ENCODE measurements at places on chromosomes 4 and X.
A peak's percentile ranks its signal among the peaks of the same experiment; 100 is the strongest.

GRCh38 chrX:141375011-141375760 lies 132.9 kb upstream of the SPANXC start:
- DNase-seq, result no peak

GRCh38 chr4:149076401-149076800 lies 634.2 kb upstream of the NR3C2 start:
- no peak for DNase-seq

DNA sequence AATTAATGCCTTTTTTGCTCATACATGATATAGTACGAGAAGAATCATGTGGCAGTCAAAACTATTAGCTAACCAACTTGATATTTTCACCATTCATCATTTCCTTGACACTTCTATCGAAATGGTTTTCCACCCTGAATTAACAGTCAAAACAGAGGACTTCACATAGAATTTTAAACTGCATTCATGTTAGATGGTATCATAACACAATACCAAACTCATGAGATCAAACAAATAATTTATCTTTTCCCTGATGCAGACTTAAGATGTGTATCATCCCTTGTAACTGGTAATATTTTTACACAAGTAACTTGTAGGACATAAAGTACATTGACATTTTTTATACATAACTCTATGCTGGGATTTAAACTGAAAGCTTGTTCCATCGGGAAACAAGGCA lies 18.2 kb upstream of the ANTXR2 start:
- no peak for DNase-seq

DNA sequence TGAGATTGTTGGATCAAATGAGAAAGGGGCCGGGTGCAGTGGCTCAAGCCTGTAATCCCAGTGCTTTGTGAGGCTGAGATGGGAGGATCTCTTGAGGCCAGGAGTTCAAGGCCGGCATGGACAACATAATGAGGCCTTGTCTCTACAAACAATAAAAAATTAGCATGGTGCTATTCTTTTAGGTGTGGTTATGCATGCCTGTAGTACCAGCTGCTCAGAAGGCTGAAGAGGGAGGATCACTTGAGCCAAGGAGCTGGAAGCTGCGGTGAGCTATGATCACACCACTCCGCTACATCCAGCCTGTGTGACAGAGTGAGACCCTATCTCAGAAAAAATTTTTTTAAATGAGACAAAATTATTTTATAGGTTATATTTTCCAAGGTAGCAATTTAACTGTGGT lies 49.7 kb upstream of the TMEM150C start:
- DNase-seq, result no peak

DNA sequence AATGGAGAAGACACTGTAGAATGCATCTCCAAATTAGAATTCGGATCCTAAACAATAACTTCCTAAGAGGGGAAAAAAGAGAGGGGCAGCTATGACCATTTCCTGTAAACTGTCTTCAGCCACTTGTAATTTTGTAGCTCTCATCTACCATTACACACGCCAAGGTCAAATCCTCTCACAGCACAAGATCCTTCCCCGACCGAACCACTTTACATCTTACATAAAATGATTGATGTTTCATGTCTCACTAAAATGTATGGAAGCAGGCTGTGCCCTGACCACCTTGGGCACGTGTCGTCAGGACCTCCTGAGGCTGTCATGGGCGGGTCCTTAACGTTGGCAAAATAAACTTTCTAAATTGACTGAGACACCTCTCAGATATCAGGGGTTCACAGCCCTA lies 24.1 kb upstream of the PBDC1 start:
- peak; percentile 51 for DNase-seq

- DNase-seq, result no peak
Measured at GRCh38 chr4:30840571-30840970, 120.4 kb downstream of the PCDH7 start.

GRCh38 chrX:397575-397974 lies 10.9 kb upstream of the PPP2R3B start:
- no peak for DNase-seq

- DNase-seq, result no peak
Measured at GRCh38 chr4:81509822-81510221, 38.1 kb upstream of the RASGEF1B start.

DNA sequence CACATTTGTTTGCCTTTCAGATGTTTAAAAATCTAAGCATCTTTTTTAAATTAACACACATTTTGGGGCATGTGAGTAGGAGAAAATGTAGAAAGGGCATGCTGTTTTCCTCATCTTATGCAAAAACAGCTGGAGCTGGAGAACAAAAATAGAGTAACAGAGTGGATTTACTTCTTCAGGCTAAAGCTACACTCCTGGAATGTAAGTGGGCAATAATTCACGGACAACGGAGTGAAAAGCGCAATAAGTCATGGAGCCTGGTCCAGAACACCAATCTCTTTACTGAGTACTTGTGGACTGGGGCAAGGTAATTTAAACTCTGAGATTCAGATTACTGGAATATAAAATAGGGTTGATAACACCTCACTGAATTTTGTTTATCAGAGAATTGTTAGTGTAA lies 1018.8 kb upstream of the HS3ST1 start:
- no peak for DNase-seq

- no peak for DNase-seq
Measured at GRCh38 chr4:138555108-138555507, 313.0 kb upstream of the SLC7A11 start.

DNA sequence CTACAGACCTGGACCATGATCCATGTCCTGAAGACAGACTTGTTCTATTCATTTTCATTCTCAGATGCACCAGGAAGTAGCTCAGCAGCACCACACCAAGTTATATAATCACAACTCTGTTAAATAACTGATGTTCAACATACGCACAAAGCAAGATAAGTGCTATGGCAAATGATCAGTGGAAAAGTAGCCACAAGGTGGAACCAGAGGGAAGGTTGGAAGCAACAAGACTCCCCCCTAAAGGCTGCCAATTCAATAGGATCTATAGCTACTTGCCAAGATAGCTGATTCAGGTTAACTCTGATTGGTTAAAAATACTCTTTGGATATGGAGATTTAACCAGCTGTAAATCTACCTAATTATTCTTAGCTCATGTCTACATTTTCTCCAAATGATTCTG lies 23.7 kb upstream of the FAM47B start:
- DNase-seq, result no peak

GRCh38 chrX:119870626-119871131 lies 854 bp downstream of the RNF113A start:
- peak; percentile 16 for DNase-seq

- no peak for DNase-seq
Measured at GRCh38 chr4:43233321-43233720, 340.8 kb downstream of the GRXCR1 start.

DNA sequence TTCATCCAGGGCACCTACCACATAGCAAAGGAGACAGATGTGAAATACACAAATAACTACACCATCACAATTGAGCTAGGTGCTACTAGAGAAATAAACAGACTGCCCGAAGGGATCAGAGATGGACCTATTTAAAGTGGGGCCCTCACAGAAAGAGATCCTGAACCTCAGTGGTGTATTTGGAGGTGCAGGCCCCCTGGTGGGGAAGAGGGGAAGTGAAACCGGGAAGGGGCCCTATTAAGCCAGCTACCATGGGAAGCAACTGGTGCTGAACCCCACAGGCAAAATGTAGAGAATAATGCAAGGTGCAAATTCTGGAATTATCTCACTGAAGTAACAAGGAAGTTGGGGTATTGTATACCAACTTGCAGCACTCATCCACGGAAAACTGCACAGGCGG lies 78.6 kb upstream of the FAM9A start:
- peak; percentile 17 for DNase-seq

GRCh38 chr4:18954538-18954937 lies 933.0 kb upstream of the LCORL start:
- no peak for DNase-seq

GRCh38 chr4:23001478-23001877 lies 308.7 kb downstream of the GBA3 start:
- DNase-seq, result no peak

DNA sequence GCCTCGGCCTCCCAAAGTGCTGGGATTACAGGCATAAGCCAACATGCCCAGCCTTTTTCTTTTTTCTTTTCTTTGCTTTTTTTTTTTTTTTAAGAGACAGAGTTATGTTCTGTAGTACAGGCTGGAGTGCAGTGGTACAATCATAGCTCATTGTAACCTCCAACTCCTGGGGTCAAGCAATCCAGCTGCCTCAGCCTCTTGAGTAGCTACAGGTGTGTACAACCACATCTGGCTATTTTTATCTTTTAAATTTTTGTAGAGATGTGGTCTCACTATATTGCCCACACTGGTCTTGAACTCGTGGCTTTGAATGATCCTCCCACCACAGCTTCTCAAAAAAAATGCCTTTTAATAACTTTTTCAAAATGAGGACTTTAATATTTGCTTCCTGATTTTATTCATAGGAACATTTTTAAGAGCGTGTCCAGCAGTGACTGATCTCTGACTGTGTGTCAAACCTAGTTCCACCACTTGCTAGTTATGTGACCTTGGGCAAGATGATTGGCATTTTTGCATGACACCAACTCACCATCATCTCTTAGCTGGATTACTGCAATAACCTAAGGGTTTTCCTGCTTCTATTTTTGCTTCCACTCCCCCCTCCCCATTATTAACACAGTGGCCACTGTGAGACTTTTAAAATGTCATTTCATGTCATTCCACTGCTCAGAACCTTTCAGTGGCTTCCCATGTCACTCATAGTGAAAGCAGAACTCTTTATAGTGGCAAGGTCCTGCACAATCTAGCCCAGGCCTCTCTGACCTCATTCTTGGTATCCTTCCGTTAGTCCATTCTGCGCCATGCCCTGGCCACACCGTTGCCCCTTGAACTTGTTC lies 4.5 kb upstream of the TNIP3 start:
- no peak for DNase-seq

GRCh38 chrX:153454901-153455550 lies 9.2 kb upstream of the TREX2 start:
- DNase-seq, result no peak

GRCh38 chr4:142427456-142427855 lies 418.6 kb downstream of the INPP4B start:
- DNase-seq, result no peak

DNA sequence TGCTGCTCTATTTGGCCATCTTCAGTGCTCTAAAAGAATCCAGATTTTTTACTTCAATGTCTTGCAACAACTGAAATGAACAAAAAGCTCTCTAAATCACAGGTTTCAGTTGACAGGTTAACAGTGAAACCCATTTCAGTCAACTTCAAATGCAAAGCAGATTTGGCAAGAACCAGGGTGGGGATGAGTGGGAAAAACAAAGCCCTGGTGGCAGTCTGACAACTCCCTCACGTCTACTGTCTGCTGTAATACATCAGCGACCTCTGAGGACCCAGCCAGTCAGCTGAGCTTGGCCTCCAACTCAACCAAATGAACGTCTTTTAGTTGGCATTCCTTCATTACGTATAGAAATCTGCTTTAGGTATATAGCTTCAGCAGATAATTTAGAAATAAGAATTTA lies 95.8 kb downstream of the COL25A1 start:
- DNase-seq, result no peak

DNA sequence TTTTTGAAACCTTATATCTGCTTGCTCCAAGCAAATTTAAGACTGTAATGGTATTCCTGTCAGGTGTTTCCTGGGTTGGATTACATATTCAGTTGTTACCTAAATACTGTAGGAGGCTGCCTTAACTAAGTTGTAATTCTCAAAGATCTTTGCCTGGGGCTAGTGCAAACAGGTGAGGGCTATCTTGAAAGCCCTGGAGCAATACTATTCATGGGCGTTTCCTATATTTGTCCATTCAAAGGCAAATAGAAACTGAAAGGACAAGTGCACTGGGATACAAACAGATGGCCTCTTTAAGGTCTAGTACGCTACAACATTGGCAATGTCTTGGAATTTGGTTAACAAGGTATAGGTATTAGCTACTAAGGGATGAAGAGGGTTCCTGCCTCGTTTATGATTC lies 84.1 kb upstream of the CT45A1 start:
- DNase-seq, result no peak

GRCh38 chr4:14222377-14223029 lies 595.0 kb upstream of the BOD1L1 start:
- no peak for DNase-seq

DNA sequence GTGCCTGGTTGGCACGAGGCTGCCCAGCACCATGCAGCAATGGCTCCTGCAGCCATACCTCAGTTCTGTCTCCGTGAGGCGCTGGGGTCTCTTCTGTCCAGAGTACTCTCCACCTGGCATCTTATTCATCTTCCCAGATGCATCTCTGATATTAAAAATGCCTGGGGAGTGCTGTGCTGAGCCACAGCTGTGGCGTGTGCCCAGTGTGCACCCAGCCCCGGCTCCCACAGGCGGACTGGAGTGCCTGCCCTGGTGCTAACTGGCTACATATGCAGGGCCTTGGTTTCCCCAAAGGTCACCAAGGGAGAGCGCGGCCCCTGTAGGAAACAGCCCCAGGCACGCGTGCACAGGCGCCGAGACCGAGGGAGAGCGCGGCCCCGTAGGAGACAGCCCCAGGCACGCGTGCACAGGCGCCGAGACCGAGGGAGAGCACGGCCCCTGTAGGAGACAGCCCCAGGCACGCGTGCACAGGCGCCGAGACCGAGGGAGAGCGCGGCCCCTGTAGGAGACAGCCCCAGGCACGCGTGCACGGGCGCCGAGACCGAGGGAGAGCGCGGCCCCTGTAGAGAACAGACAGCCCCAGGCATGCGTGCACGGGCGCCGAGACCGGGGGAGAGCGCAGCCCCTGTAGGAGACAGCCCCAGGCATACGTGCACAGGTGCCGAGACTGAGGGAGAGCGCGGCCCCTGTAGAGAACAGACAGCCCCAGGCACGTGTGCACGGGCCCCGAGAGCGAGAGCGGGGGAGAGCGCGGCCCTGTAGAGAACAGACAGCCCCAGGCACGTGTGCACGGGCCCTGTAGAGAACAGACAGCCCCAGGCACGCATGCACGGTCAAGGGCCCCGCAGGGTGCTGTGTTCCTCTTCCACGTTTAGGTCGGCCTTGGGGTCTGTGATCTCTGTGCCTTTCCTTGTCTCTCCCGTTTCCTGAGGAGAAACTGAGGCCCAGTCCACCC lies 14.5 kb downstream of the TMEM175 start:
- DNase-seq, result no peak

DNA sequence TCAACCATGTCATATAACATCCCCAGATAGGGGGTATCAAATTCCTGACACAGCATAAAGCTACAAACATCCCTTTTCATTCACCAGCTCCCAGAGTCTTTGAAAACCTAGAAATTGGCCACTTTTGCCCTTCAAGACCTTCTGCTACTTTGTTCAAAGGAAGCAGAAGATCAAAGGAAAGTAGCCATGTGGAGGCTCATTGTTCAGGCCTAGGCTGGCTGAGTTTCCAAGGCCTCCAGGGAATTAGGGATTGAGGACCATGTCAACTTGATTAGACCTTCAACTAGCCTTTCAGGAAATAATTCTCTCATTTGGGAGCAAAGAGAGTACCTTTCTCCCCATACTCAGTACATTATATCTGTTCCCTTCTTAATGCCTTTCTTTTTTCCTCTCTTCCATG lies 66.8 kb upstream of the ATXN3L start:
- no peak for DNase-seq

DNA sequence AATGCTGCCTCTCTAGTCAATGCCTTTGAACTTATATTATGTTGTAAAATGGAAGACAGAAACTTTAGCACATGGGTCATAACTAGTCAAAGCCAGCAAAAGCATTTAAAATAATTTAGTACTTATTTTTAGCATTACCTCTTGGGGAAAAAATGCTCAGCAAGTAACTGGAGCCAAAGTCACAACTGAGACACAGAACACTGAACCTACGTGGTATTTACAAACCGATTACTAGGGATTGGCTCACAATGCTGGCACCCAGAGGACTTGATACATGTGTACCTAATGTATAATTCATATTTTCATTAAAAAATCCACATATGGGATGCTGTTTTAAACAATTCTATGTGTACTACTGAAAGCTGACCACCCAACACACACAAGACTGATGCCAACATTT lies 38.4 kb downstream of the PHKA2 start:
- DNase-seq, result no peak
